ENCODE measurements at places on chromosomes 11 and 22.

DNA sequence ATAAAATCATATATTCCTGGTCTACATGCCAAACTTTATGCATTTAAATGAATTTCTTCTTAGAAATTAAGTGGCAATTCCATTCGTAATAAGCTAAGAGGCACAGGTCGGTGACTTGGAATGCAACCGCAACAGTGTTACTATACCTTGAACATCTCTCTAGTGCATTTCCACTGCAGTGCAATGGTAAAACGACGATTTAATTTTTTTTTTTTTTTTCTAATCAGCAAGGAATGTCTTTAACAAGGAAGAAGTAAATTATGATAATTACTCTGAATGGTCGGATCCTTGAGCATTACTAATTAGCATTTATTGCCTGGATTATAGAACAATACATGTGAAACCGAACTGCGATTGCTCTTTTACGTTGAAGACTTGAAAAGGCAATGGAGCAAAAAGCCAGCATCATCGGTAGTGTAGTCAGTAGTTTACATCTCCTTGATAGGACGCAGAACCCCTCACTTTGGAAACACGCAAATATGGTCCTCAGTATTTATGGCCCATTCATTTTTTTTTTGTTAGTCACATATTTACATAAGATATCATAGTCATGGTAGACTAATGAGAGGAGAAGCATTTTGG, 20.2 kb downstream of the BLID start:
- no peak for DNase-seq

DNA sequence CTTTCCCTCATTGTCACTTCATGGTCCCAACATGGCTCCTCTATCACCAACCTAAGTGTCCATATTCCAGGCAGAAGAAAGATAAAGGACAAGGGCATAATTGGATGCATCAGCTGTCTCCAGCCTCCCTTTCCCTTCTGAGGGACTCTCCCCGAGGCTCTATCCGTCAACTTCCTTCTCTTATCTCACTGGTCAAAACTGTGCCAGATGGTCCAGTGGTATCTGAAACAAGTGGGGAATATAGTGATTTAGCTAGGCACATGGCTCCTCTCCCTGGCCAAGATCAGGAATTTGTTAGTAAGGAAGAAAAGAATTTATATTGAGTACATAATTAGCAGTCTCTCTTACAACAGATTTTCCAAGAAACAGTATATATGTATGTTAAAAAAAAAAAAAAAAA, 12.6 kb upstream of the SPON1 start:
- no peak for DNase-seq

GRCh38 chr22:35900483-35901168, 128.0 kb downstream of the RBFOX2 start:
- no peak for DNase-seq

DNA sequence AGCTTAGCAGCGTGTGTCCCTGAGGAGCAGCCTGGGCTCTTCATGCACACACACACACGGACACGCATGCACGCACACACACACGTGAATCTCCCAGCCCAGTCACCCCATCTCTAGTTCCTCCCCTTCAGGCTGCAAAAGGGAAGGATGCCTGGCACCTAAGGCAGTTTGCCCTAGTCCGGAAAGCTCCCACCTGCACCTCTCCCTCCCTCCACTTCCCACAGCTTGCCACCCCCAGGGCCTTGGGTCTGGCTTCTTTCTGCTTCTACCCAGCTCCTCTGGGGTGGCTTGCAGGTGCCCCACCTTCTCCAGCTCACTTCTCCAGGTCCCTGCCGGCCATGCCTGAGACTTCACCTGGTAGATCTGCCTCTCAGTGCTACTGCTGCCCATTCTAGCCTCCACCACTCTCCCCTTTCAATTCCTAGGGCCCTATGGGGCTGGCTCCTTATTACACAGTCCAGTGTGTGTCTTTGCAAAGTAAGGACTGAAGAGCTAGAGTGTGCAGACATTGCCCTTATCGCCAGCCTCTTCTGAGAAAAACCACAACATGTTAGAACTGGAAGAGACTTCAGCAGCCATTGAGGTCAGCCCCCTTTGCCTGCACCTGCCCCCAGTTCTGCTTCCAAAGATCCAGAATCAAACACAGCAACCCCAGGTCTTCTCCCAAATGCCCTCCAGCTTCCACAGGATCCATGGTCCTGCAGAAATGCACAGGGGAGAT, 33.5 kb upstream of the CHST1 start:
- no peak for DNase-seq
